ENCODE measurements at places on chromosomes 4 and X.

GRCh38 chrX:13835825-13836224 lies 18.9 kb upstream of the GPM6B start:
- DNase-seq: no peak

DNA sequence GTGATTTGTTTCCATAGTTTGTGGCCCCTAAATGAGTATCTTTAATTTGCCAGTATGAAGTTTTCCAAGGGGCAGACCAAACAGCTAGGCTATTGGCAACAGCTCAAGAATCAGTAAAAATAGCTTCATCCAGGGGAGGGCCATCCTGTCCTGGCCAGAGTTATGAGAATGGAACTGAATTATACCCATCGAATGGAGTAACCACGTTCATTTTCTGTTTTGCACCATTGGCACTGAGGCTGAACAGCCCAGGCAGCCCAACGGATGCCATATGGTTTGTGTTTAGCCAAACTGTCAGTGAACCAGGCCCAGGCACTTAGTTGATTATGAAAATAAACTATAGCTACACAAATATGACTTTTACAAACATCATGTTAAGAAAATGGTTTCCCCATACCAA lies 17.7 kb upstream of the ASB5 start:
- no peak for DNase-seq

- no peak for DNase-seq
Measured at GRCh38 chr4:165828928-165829327, 44.1 kb upstream of the TLL1 start.

- no peak for DNase-seq
Measured at GRCh38 chrX:150185766-150186165, 177.4 kb upstream of the MAMLD1 start.

DNA sequence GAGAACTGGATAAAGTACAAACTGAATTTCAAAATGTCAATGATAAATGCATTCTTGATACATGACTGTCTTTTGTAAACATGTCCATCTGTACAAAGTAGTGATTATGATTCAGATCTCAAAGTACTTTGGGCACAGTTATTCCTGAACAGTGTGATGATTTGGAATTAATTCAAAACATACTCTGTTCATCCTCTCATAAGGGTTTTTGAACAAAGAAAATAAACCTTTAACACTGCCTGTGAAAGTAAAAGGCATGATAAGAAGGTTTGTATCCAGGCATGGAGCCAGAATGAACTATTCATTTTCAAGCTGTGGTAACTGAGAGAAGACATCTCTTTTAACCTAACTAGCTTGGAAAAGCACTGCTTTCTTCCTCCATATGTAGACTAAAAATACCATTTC lies 883 bp upstream of the KLHL4 start:
- DNase-seq: no peak

Measured in GF-D8 (cell line).